ENCODE measurements at places on chromosomes 16 and 17.

- no peak for DNase-seq
Observed at GRCh38 chr17:45730192-45730591, 53.9 kb upstream of the CRHR1 start.

- DNase-seq, result no peak
Observed at GRCh38 chr17:15649861-15650421, 30.4 kb upstream of the FBXW10B start.

GRCh38 chr16:76956841-76957240 lies 234.1 kb upstream of the MON1B start:
- DNase-seq, result no peak

GRCh38 chr17:42345396-42346073 lies 42.7 kb downstream of the STAT3 start:
- DNase-seq, result peak; percentile 2

- DNase-seq, result no peak
Observed at GRCh38 chr16:46822270-46822669, 8.7 kb downstream of the C16orf87 start.

DNA sequence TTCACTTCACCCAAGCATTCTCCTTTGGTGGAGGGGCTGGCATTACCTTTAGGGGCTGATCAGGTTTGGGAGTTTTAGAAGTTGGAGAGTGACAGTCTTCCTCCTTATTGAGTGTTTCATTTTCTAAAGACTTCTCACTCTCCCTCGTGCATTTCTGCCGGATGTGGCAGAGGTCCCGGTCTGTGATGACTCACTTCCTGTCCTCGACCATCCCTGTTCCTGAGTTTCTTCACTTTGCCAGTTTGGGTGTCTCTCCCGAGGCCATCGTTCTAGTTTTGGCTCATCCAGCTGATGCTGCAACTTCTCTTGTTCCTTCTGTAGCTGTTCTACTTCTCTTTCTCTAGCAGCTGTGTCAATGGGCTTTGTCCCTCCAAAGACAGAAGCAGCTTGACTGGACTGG lies 104.3 kb downstream of the PHKB start:
- DNase-seq, result no peak

All from stimulated activated CD8-positive, alpha-beta memory T cell treated with anti-CD3 and anti-CD28 coated beads, Interleukin-4, amount 100 ng/mL, for 48 hours (primary cell).